ENCODE measurements at places on chromosomes 16 and 17.

DNA sequence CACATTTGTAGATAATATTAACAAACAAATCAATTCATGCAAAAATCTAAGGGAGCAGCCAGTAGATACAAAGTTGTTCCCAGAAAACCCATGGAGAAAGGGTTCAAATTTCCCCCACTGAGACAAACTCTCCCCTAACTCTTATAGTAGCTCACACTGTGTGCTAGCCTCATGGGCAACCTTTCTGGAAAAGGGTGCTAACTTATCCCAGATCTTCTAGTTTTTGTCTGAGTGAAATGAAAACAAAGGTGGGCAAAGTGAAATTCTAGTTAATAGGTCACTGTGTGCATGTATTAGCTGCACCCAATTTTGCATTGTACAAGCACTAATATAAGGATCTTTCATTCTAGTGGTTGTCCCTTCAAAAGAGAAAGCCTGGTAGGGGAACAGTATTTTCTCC lies 9.9 kb upstream of the USP32 start:
- H3K27me3 ChIP-seq, result no peaks in the 10 kb centered on the region
- no peaks in the 10 kb centered on the region for H3K4me1 ChIP-seq
- ATAC-seq, result no peak
- H3K4me3 ChIP-seq, result no peak overlapping the region
- no peak overlapping the region for H3K27ac ChIP-seq
- no peaks in the 10 kb centered on the region for H3K36me3 ChIP-seq

DNA sequence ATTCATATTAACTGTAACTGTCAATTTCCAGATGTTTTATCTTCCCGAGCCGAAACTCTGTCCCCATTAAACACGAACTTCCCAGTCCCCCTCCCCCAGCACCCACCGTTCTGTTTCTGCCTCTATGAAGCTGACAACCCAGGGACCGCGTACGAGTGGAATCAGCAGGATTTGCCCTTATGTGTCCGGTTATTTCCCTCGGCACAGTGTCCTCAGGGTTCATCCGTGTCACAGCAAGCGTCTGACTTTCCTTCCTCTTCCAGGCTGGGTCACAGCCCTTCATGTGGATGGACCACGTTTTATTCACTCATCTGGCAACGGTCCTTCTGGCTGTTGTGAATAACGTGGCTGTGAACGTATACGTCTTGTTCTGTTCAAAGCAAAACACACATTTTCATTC lies 31.3 kb downstream of the METRNL start:
- peaks cover 6% of the 10 kb centered on the region for H3K27me3 ChIP-seq
- peak; percentile 21 for ATAC-seq
- no peak overlapping the region for H3K4me3 ChIP-seq
- H3K36me3 ChIP-seq, result no peaks in the 10 kb centered on the region
- no peak overlapping the region for H3K27ac ChIP-seq
- no peaks in the 10 kb centered on the region for H3K4me1 ChIP-seq

GRCh38 chr17:38674014-38674748 lies 576 bp downstream of the EPOP start:
- no peaks in the 10 kb centered on the region for H3K4me1 ChIP-seq
- H3K27ac ChIP-seq, result no peak overlapping the region
- no peaks in the 10 kb centered on the region for H3K36me3 ChIP-seq
- H3K27me3 ChIP-seq, result peaks cover 76% of the 10 kb centered on the region
- peak overlapping the region; percentile 72 for H3K4me3 ChIP-seq

- peaks cover 64% of the 10 kb centered on the region for H3K4me1 ChIP-seq
- H3K36me3 ChIP-seq, result no peaks in the 10 kb centered on the region
- peak overlapping the region; percentile 64 for H3K27ac ChIP-seq
Measured at GRCh38 chr17:61202564-61202963, 197.1 kb upstream of the TBX2 start.

- H3K4me3 ChIP-seq, result no peak overlapping the region
- no peaks in the 10 kb centered on the region for H3K4me1 ChIP-seq
- no peak for ATAC-seq
- H3K36me3 ChIP-seq, result peaks cover 100% of the 10 kb centered on the region
- no peaks in the 10 kb centered on the region for H3K27me3 ChIP-seq
Measured at GRCh38 chr17:5430413-5430999, 8.4 kb downstream of the C1QBP start.

DNA sequence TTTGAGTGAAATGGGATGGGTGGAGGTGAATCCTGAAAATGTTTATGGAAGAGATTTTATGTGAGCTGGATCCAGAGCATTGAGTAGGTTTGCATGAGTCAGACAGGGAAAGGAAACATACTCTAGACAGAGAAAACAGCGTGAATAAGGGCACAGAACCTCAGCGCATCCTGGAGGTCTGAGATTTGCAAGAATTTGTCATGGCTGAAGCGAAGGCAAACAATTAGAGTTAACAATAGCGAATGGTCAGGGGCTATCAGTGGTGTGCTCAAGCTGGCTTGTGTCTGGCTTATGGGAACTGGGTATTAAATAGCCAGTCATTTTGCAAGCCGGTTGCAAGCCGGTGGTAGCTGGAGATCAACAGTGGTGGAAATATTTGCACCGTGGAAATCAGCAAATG lies 36.4 kb downstream of the MAP2K6 start:
- H3K36me3 ChIP-seq, result no peaks in the 10 kb centered on the region
- peaks cover 20% of the 10 kb centered on the region for H3K4me1 ChIP-seq
- H3K4me3 ChIP-seq, result no peak overlapping the region
- no peak for ATAC-seq

GRCh38 chr17:39231591-39232551 lies 6.1 kb upstream of the STAC2 start:
- H3K4me1 ChIP-seq, result no peaks in the 10 kb centered on the region
- H3K27ac ChIP-seq, result no peak overlapping the region
- peaks cover 99% of the 10 kb centered on the region for H3K27me3 ChIP-seq
- no peaks in the 10 kb centered on the region for H3K36me3 ChIP-seq
- peak; percentile 69 for ATAC-seq

DNA sequence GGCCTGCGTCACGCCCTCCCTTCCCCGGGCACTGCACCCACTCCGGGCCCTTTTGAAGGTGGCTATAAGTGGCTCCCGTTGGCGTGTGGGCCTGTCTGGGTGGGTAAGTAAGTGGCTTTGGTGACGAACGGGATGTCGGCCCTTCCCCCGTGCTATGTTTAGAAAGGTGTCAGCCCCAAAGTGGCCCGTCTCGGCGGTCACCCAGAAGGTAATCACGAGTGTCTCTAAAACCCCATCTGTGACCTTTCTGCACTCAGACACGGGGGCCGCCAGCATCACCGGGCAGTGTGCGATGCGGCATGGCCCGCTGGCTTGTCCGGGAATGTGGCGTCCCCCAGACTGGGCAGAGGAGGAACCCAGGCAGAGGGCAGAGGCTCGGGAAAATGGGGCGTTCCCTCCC lies 88.2 kb downstream of the IRX5 start:
- ATAC-seq, result no peak
- H3K27me3 ChIP-seq, result peaks cover 30% of the 10 kb centered on the region
- H3K4me3 ChIP-seq, result no peak overlapping the region
- no peaks in the 10 kb centered on the region for H3K4me1 ChIP-seq
- no peaks in the 10 kb centered on the region for H3K36me3 ChIP-seq

Measured in gastroesophageal sphincter (tissue), 4 donors.